ENCODE measurements at places on chromosomes 11 and 22.
A peak's percentile ranks its signal among the peaks of the same experiment; 100 is the strongest.

DNA sequence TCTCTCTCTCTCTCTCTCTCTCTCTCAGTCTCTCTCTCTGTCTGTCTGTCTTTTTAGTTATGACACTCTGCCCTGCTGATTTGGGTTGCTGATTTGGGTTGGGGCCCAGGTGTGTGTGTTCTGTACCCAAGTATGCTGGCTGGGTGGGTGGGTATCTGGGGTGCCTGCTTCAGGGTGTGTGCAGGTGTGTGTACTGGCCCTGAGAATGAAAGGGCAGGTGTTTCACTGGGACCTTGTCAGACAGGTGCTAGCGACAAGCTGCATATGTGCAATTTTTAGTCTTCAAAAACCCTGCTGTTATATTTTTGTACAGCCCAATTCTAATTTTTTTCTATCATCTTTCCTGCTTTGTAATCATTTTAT, 943 bp downstream of the CSF2RB start:
- no peak for DNase-seq

GRCh38 chr22:37355174-37355573, 72.1 kb downstream of the ELFN2 start:
- DNase-seq = no peak

GRCh38 chr11:75719340-75720239, 2.0 kb downstream of the MOGAT2 start:
- DNase-seq = no peak

DNA sequence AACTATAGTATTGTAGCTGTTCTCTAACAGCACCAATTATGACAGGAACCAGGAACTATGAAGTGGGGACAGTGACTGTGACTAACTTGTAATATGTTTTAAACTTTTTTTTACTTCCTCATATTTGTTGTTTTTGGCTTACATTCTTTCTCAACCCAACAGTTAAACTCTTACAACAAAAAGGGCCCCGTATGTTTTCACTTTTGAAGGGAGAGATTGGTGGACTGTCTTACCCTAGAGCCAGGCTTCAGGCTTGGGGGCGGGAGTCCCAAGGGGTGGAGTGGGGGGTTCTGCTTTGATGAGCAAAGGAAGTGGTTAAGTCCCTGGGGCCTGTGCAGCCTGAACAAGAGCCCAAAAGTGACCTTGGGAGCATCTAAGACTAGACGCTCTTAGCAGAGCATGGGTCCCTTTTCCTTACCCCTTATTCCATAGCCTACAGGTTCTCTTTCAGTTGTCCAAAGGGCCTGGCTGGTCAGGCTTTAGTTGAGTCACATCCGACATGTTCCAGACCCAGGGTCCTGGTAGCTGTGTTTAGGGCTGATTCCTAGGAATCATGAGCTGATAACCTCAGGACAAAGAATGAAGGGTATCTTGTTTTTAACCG, 38.8 kb downstream of the STIM1 start:
- peak; percentile 57 for DNase-seq

DNA sequence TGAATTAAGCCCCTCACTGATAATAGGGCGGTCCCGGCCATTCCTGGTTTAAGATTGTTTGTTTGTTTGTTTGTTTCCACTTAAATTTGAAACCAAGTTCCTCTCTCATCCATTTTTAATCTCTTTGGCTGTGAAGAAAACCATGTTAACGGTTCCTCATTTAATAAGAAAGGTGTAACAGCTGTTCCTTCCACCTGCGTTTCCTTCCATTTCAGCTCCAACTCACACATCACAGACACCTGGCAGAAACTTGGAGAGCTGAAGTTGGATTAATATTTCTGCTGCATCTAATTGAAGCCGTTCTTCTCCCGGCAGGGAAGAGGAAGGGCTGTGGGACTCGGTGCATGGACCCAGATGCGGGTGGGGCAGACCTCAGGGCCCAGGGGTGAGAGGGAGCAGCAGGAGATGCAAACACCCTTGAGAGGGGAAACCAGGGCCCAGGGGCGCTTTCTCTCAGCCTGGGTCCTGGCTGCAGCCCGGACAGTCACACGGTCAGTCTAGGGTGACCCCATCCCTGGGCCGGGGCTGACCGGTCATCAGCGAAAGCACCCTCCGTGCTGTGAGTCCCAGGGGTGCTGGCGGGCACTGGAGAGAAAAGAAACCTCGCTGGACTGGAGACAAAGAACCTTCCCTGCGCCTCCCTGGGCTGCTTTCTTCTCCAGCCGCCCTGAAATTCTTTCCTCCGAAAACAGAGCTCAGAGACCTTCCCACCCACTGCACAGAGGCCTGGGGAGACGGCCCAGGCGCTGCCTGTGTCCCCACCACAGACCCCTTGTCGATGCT, 242.0 kb downstream of the BRD1 start:
- no peak for DNase-seq

DNA sequence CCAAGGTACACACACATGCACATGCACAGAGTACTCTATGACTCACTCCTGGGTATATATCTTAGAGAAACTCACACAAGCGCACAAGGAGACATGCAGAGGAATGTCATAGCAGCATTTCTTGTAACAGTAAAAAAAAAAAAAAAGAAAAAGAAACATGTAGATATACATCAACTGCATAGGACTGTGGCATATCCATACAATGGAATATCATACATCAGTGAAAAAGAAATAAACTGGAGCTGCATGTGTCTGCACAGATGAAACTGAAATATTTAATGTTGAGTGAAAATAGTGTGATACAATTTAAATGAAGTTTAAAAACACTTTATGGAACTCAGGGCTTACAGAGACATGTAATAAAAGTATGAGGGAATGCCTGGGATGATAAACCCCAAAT, 46.4 kb downstream of the SYT13 start:
- no peak for DNase-seq

GRCh38 chr11:68471360-68472340, 11.1 kb downstream of the PPP6R3 start:
- peak; percentile 87 for DNase-seq

DNA sequence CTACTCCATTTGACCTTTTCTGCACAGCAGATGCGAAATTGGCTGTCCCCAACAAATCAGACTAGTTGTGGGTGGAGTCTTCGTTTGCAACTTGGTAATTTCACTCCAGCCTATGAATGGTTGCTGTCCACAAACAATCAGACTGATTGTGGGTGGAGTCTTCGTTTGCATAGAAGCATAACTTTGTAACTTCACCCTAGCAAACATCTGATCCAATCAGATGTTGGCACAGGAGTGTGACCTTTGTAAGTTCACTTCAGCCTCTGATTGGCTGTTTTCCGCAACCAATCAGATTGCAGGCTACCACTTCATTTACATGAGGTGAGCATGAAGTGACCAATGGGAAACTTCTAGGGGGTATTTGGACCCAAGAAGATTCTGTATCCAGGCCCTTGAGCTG, 16.3 kb upstream of the CABP2 start:
- peak; percentile 21 for DNase-seq
